ENCODE measurements at places on chromosomes 5 and 9.

DNA sequence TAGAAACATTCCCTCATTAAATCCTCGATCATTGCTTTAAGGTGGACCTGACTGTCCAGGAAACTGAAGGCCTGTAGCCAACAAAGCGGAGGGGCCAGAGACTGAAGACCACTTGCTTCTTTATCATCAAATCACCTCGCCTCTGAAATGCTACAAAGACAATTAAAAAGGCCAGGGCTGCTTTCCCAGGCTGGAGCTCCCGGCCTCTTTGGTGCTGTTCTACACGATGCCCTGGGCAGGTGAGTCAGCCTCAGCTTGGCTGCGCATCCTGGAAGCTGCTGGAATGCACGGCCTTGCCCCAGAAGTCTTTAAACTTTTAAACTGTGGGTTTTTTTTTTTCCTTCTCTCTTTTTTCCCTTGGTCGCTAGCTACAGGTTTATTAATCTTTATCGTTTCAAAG, 46.5 kb downstream of the SH3PXD2B start:
- no peak for DNase-seq

DNA sequence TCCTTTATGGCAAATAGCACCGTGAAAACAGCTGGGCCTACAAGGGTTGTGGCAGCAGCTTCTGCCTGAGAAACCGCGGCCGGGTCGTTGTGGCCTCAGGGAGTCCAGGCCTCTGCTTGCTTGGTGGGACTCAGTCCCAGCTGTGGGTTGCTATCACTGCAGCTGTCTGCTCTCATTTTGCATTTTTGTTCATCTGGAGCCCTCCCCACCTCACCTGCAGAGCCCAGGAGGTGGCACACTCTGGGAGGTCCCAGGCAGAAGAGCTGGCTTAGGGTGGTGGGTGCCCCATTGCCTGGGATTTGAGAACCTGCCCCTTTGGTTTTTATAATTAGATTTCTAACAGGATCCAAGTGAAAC, 138.4 kb downstream of the GADD45G start:
- DNase-seq, result no peak

GRCh38 chr9:76521244-76521681, 62.3 kb downstream of the GCNT1 start:
- peak; percentile 40 for DNase-seq

GRCh38 chr5:76380346-76381066, 22.6 kb upstream of the IQGAP2 start:
- no peak for DNase-seq

- no peak for DNase-seq
Measured at GRCh38 chr9:106891286-106891685, 28.3 kb downstream of the ZNF462 start.

GRCh38 chr5:4570047-4570995, 569.8 kb upstream of the ADAMTS16 start:
- no peak for DNase-seq

All from NCI-H1105 treated with DMSO at 0.1 percent for 48 hours (cell line).